Left forelimb (tissue), 1 donor: ENCODE measurements at places on chromosomes 6 and 20.

DNA sequence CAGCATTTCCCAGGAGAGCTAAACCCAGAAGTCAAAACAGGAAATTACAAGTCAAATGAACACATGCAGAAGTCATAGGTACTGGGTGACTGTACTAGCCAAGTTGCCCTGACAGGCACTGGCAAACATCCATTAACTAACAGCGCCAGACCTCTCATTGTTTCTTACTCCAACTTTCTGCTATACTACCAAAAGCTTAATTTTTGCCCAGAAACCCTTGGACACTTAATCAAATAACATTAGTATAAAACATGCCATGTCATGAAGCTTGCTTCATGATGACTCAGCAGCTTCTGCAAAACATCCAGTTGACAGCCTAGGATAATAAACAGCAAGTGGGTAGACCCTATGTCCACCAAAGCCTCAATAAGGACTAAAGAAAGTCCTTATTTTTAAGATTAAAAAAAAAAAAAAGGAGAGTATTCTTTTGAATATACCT is 3.5 kb downstream of the NUP153 start:
- DNase-seq: no peak

- DNase-seq: no peak
Measured at GRCh38 chr6:3746119-3746691, 5.3 kb downstream of the PXDC1 start.

GRCh38 chr6:52208612-52209011 is 22.4 kb downstream of the IL17A start:
- no peak for DNase-seq

GRCh38 chr20:1757072-1757471 is 99.5 kb upstream of the SIRPG start:
- DNase-seq: no peak

GRCh38 chr6:69866770-69867638 is 648 bp downstream of the COL19A1 start:
- DNase-seq: peak; percentile 73

DNA sequence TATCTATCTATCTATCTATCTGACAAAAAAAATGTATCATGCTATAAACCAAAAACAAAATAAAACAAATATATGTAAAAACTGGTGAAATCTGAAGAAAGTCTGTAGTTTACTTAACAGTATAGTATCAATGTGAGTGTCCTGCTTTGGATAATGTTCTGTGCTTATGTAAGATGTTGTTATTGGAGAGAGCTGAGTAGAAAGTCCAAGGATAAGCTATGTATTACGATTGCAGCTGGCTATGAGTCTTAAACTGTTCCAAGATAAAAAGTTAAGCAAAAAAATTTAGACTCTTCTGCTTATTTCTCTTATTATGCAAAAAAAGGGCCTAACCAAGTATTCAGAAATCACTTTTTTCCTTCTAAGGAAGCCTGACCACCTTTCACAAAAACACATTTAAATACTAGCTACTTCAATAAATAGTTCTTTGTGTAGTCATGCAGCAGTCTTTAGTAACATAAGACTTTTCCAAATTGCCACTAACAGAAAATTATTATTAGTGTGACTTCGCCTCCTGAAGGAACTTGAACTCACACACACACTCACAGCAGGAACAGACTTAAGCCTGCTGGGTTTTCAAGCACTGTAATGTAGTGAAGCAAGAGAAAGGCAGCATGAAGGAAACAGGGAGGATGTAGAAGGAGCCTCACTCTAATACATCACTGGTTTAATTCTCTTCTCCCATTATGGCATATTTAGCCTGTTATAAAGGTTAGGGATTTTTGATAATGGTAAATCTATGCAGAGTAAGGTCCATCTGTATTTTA is 265.8 kb upstream of the GJE1 start:
- DNase-seq: no peak

DNA sequence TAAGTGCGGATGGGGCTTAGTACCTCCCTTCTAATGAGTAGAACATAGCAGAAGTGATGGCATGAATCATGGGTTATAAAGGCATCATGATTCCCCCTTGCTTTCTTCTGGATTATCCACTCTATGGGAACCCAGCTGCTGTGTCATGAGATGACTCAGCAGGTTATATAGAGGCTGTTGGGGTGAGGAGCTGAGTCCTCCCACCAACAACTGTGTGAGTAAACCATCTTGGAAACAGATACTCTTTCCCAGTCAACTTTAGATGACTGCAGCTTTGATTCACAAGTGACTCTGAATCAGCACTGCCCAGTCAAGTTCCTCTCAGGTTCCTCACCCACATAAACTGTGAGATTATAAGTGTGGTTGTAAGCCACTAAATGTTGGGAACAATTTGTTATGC is 46.3 kb downstream of the FAM83B start:
- DNase-seq: no peak

GRCh38 chr6:105920071-105920470 is 166.1 kb upstream of the PRDM1 start:
- no peak for DNase-seq

DNA sequence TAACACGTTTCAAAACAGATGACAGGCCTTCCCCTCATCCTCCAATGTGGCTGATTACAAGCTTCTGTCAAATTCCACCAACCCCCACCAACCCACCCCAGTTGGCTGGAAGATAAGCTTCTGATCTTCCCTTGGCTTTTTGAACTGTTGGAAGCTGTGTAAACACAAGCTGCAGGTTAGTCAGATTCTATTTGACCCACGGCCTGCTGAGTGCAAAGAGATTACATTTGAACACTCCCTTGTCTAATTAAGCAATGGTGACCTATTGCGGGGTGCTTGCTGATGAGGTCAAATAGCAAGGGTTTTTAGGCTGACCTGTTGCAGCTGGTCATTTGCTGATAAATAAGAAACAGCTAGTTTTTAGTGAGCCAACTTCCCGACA is 379.7 kb downstream of the BMP2 start:
- no peak for DNase-seq

DNA sequence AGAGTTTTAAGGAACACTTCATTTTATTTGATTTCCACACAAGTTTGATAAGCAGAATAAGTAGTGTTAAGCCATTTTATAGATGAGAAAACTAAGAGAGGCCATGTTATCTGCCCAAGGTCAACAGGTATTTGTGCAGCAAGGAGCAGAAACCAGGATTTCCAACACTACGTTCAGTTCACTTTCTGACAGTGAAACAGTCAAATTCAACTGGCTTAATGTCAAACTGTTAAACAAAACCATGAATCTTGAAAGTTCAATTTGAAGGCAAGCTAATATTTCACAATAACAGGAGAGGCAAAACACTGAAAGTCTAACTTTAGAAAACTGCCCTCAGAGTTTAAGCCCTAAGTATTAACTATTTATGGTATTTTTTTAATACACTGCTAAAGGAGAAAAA is 32.6 kb downstream of the DTNBP1 start:
- DNase-seq: no peak

GRCh38 chr20:12847872-12848271 is 160.9 kb upstream of the SPTLC3 start:
- no peak for DNase-seq

DNA sequence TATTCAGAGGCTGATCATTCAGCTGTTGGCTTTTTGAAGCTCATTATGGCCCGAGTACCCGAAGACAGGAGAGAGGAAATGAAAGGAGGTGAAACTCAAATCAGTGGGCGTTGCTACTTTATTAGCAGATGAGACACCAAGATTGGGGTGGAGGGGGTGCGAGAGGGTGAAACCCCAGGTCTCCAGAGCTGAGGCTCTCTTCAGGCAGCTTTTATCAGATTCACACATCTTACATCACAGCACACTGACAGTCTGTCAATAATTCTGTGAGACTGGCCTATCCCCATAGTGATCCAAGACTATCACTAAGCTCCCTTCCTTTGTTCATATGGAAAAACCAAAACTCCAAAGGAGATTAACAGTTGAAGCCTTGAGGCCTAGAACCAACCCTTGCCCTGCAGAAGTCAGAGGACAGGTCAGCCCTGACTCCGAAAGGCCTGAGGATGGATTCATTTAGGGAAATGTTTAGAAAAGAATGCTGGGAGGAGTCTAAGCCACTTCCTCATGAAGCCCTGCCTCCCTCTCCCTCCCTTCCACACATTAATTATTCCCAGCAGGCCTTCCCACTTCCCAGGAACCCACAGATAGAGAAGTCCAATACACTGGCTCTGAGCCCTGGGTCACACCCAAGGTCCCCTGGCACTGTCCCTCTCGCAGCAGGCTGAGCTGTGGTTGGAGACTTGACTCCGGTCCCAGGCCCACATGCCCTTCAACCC is 23.2 kb downstream of the TRERF1 start:
- no peak for DNase-seq

DNA sequence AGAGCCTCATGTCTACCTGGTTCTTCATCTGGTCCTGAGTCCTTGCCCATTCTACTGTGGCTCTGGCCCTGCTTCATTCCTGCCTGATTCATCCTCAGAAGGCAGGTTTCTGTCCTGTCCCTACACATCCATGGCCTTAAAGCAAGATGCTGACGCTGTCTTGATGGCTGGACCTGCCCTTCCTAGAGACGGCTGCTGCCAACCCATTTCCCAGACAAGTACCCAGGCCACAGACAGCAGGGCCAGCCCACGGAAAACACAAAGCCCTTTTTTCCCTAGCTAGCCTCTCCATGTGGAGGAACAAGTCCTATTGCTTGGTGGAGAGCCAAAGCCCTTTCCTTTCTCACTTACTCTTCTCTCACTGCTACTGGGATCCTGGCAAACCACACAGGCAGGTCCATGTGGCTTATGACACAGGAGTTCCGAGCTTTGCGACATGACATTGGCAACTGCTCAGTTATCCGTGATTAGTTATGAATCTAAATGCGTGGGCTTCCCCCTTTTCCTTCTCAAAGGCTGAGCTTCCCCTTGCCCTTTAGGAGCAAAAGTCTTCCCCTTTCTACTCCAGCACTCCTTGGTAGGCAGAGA is 72.9 kb downstream of the SLC22A3 start:
- no peak for DNase-seq

DNA sequence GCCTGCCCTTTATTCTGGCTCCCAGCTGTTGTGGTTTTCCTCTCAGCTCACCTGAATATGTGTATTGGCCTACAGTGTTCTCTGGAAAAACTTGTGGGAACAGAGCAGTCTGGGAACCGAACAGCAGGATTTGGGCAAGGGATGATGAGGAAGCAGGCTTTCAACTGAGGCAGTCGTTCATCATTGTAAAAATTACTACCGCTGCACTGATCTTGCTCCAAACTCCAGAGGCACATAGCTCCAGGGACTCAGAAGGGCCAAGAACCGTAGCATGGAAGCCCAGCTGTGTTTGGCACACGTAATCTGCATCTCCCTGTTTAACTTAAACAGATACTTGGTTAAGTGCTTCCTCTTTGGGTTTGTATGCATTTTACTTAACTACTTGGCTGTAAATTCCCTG is 48.3 kb upstream of the EEF1A1 start:
- DNase-seq: no peak

- no peak for DNase-seq
Measured at GRCh38 chr6:154622618-154623336, 110.4 kb upstream of the SCAF8 start.

DNA sequence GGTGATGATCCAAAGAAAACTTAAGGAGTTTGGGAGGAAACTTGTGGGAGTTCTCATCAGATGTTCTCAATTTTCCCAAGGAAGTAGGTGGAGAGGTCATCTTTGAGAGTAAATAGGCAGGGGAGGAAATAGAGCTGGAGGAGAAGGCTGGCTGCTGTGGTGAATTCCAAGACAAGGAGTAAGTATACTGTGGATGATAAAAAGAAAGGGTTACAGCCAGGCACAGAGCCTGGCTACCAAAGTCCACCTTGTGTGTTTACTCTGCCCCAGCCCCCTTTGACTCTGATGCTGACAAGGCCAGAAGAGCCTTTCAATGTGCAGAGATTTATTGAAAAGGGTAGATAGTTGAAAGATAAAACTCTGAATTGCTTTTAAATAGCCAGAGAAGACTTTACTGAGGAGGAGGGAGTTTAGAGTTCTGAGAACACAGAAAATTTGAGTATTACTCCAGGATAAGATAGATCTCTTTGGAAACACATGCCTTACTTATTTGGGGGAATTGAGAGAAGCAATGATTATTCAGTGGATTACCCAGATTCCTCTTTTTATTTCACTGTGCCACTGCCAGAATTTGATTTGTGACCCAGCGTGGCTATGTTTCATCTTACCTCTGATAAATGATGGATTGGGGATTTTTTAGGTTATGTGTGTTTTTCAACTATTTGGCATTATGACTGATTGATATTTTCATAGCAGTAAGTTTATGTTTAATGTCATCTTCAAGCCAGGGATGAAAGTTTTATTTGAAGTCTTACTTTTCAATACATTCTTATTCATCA is 182.6 kb upstream of the JAG1 start:
- no peak for DNase-seq

DNA sequence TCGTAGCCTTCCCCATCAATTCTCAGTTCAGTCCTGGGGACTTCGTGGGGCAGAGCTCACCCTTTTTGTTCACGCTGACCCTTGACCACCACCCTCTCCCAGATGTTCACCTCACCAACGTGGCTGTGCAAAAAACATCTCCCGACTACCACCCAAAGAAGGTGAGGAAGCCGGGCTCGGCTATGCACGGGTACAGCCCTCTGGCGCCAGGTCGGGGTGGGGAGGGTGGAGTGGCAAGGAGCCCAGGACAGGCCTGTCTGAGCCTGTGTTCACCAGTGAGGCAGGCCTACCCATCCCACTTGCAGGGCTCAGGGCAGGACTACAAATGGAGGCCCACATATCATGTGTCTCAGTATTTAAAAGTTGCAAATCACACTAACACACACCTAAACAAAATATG is 18.1 kb downstream of the PDRG1 start:
- no peak for DNase-seq

DNA sequence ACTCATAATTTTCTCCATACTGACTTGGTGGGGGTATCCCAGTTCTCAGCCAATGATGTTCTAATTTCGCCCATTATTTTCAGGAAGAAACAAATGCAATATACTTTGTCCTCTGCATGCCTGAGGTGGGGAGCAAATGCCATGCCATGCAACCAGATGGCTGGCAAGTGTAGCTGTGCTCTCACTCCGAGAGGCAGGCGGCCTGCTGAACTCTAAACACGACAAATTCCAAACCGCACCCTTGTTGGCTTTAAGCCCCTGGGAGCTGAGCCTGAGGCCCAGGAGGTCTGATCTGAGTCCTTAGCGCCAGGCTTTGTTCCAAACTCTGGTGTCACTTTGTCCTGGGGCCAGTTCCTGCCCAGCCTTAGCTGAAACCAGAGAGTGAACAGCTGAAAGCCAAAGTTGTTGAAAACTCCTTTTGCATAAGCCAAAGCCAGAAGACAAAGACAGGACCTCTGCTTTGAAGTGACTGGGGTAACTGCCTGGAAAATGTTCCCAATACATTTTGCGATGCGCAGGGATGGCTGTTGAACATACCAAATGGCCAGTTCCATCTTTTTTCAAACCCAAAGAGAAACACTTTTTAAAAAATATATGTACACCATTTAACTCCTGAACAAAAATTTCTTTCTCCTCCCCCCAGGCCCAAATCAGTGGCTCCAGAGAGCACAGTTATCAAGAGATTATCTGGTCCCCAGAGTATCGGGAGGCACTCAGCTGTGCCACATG is 46.2 kb downstream of the TTI1 start:
- DNase-seq: no peak

GRCh38 chr6:91164105-91164504 is 577.2 kb upstream of the MAP3K7 start:
- no peak for DNase-seq
